ENCODE measurements at places on chromosomes 12 and 14.

DNA sequence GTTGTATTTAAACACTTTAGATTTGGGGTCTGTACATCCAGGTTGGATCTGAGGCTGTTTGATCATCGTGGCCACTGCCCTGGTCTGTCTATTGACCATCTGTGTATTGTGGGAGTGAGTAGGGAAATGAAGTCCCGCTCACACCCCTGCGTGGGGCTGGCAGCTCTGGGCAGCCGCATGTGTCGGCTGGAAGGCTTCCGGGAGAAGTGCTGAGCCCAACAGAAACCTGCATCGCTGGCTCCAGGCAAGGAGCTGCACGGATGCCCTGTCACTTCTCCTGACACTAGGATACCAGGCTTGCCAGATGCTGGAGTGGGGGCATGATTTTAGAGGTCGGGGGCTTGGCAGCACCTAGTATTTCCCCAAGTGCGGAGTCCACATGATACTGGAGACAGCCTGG, 93.6 kb downstream of the PHETA1 start:
- DNase-seq = no peak

DNA sequence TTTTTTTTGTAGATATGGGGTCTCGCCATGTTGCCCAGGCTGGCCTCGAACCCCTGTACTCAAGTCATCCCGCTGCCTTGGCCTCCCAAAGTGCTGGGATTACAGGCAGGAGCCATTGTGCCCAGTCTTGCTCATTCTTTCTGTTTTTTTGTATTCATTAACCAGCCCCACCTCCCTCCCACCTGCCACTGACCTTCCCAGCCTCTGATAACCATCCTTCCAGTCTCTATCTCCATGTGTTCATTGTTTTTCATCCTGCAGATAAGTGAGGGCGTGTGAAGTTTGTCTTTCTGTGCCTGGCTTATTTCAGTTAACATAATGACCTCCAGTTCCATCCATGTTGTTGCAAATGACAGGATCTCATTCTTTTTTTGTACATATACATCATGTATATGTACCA, 19.0 kb downstream of the MYL2 start:
- no peak for DNase-seq

DNA sequence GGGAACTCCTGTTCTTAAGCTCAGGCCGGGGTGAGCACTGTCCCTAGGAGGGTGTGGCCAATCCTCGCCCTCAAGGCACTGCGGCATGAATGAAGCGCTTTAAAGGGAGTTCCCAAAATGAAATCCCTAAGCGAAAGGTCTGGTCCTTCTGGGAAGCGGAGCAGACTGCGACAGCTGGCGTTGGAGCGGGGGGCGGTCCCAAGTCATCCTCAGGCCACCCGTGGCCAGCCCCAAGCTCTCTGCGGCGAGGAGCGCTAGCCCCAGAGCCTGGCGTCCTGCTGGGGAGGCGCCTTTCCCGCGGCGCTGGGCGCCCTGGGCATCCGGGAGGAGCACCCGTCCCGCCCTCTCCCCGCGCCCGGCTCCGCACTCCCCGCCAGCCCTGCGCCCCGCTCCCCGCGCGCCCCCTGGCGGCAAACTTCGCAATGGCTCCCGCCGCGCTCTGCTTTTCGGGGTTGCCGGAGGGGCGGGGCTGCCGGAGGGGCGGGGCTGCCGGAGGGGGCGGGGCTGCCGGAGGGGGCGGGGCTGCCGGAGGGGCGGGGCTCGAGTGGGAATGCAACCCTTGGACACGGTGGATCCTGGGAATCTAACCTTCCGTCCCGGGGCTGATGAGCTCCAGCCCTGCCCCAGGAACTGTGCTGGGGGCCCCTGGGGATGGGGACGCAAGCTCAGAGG, 25.4 kb downstream of the ZBTB42 start:
- DNase-seq = peak; percentile 78

- no peak for DNase-seq
Measured at GRCh38 chr12:132734206-132734605, 23.6 kb downstream of the PGAM5 start.

DNA sequence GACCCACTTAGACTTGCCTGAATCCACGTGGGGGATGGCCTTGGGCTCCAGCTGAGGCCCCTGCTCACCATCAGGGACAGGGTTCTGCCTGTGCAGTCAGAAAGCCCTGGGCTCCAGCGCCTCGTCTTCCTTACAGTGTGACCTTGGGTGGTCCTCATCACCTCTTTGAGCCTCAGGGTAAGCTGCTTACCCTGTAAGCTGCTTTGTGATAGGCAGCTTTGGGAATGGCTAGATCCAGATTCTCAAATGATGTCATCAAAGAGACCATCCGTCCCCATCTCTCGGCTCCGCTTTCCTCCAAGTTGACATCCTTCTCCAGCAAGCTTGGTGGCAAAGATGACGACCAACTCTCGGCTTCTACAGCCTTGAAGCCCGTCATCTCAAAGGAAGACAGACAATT, 127.0 kb downstream of the ADCK1 start:
- DNase-seq = no peak

- DNase-seq = no peak
Measured at GRCh38 chr14:61632807-61633206, 62.5 kb upstream of the HIF1A start.

GRCh38 chr14:85438481-85438942, 91.4 kb upstream of the FLRT2 start:
- DNase-seq = no peak

DNA sequence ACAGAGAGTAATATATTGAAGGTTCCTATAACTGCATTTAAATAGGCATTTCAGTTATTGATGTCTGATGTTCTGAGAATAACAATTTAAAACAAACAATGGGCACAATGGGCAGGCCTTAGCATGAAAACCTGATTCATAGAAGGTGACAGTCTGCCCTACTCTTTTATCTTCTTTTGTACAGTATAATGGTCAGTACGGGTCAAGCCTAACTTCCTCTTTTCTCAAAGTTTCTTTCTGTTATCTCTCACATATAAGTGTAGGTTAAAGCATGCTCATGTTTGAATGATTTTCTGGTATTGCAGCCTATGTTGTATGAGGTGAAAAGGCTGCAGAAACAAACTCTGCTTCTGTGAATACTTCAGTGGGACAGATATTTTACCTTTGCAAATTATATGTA, 14.2 kb downstream of the FKBP3 start:
- no peak for DNase-seq

DNA sequence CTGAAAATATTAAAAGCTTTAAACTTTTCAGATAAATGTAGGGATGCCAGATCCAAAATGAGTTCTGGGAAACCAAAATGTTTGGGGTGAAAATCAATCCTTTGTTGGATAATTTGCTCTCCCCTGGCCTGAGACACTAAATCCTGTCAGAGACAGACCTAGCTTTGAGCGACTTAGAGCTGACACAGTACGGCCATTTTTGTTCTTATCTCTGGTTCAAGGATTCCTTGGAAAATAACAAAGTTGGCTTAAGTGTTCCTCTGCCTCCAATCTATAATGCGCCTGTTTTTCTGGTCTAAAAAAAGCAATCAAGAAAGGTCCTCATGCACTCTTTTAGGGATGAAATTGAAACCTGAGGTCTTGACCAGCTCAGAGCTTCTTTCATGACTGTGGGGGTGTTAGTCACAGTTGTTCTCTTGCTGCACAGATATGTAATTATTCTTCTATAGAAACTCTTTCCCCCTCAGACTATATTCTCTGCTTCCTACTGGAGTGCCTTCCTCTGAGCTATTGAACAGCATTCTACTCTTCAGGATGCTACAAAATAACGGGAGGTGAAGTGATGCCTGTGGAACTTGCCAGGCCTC, 52.3 kb upstream of the EGLN3 start:
- DNase-seq = no peak

GRCh38 chr14:103091041-103091882, 3.3 kb upstream of the EXOC3L4 start:
- DNase-seq = no peak

GRCh38 chr12:88970740-88971139, 381.6 kb downstream of the DUSP6 start:
- DNase-seq = no peak

- DNase-seq = no peak
Measured at GRCh38 chr14:98711453-98711852, 560.5 kb downstream of the BCL11B start.

Data from NCI-H1105 (cell line).